ENCODE measurements at places on chromosomes 12 and 14.
A peak's percentile ranks its signal among the peaks of the same experiment; 100 is the strongest.

GRCh38 chr14:97185186-97185585 lies 388.0 kb downstream of the VRK1 start:
- no peak for DNase-seq

DNA sequence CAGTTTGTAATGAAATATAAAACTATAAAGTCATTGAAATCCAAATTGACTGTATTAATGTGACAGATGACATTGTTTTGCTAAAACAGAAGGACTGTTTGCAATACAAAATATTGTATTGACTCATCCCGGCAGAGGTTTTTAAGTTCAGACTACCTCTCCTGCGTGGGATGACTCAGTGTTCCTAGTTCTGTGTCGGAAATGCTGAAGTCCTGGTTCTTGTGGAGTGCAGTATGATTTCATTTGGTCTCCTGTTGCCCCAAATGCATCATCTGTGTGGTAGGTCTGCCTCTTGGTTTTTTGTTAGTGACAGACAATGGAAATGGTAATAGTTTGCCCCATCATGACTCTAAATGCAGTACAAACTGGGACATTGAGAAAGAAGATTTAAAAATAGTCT lies 27.8 kb downstream of the PELI2 start:
- DNase-seq = no peak

DNA sequence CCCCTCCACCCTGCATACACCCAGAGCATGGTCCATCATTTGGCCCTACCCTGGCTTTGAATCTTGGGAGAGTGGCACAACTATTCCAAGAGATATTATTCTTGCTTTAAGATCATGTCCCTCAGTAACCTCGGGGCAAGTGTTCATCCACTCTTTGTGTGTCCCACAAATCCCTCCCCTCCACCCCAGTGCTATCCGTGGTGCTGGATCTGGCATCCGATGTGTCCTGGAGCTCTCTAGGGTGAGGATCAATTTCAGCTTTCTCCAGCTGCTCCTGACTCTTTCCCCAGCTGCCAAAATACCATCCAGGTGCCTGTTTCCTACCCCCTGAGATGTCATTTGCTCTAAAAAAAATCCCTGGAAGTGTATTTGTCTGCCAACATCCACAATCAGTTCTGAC lies 64.8 kb upstream of the CMKLR1 start:
- DNase-seq = no peak

GRCh38 chr12:12254553-12254952 lies 12.3 kb downstream of the LRP6 start:
- DNase-seq = no peak

GRCh38 chr12:75905922-75906321 lies 125.7 kb downstream of the PHLDA1 start:
- no peak for DNase-seq

- DNase-seq = peak; percentile 69
Observed at GRCh38 chr14:73758392-73759182, 44.4 kb upstream of the PNMA1 start.

DNA sequence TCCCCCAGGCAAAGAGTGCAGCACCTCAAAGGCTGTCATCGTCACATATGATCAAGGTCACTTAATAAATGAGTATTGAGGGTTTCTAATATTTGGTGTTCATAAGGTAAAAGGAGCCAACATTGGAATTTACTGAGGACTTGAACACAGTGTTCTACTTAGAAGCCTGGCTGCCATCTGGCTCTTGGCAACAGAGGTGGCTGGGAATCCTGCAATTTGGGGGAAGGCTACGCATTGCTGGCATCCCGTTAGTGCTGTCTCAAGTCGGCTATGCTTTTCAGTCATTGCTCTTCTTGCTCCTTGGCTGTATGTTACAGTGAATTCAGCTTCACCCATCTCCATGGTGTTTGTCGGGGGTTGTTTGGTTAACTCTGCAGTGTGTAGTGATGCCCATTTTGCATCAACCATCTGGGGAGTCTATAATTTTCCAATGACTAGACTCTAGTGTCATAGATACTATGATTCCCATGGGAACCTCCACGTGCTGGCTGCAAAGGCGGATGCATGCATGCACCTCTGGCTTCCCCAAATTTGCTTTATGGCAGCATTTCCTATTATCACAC lies 12.9 kb upstream of the SLC24A4 start:
- no peak for DNase-seq

DNA sequence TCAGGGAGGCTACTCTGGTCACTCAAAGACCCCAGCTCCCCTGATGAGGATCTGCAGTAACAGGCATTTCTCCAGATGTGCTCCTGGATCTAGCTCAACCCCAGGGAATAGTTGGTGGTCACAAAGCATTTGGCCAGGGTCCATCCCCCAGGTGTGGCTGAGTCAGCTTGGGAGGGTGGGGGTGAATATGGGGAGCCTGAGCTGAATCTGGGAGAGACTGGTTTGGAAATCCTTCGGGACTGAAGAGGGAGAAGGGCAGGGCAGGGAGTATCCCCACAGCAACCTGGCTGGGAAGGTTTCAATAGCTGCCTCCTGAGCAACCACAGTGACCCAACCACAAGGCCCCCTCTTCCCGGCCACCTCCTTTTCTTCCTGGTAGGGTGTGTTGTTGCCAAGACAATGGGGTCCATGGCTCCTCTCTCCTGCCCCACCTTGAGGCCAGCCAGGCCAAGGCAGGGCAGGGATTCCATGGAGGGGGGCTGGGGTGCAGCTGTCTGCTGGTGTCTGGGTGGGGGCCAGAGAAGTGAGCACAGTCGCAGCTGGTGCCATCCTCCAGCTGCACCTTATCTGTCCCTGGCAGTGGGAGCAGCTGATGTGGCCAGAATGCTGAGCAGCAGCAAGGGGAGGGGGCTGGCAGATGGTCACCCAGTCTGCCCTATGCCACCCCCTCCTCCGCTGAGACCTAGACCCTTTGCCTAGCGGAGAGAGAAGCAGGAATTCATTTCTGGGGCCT lies 5.5 kb downstream of the ASIC1 start:
- no peak for DNase-seq

DNA sequence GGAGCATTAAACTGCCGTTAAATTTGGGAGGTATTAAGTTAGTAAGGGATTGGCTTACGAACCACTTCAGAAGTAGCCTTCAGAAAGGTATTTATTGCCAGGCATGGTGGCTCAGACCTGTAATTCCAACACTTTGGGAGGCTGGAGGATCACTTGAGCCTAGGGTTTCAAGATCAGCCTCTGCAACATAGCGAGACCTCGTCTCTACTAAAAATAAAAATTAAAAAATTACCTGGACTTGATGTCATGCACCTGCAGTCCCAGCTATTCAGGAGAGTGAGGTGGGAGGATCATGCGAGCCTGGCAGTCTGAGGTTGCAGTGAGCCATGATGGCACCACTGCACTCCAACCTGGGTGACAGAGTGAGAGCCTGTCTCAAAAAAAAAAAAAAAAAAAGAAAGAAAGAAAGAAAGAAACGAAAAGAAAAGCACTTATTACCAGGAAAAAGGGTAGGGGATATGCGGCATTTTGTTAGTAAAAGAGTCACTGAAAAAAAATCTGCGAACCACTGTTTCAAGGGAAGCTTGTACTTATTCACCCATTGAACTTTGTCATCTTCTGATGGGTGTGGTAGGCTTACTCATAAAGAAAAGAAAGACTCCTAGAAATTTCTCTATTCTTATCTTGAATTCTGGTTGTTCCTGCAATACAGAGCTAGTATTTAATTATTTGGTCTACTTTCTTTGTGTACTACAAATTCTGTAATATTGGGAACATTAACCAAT lies 33.6 kb upstream of the PLEKHA5 start:
- no peak for DNase-seq

DNA sequence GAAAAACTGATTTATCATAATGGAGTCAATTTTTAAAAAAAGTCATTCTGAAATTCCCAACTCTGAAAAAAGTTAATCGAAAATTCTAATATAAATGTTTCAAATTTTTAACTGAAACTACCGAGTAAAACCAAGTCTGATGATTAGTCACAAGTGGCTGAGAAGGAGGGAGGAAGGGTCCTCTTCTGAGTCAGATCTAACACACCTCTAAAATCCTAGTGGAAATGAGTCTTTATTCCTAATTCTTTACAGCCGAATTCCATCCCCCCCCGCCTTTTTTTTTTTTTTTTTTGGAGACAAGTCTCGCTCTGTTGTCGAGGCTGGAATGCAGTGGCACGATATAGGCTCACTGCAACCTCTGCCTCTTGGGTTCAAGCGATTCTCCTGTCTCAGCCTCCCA lies 37.9 kb downstream of the RAD9B start:
- no peak for DNase-seq

GRCh38 chr12:96194971-96195844 lies 1.0 kb downstream of the ELK3 start:
- no peak for DNase-seq

- DNase-seq = peak; percentile 28
Observed at GRCh38 chr14:102320033-102320660, 601 bp downstream of the ZNF839 start.

DNA sequence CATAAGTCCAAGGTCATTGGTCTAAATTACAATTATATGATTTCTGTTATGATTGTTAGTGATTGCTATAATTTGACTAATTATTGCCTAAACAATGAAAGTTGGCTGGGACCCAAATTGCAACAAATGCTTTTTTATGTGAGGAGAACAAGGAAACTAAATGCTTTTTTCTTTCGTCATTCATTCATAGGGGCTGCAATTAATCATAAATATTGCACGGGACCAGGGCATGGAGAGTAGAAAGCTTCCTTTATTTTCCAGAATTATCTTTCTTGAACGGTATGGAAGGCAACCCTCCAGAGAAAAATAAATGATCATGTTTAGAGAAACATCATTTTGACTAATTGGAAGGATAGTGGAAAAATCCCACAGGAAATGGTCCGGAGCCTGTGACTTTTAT lies 32.6 kb upstream of the ARHGAP5 start:
- DNase-seq = no peak

GRCh38 chr14:30559638-30560091 lies 707 bp downstream of the G2E3 start:
- DNase-seq = no peak

DNA sequence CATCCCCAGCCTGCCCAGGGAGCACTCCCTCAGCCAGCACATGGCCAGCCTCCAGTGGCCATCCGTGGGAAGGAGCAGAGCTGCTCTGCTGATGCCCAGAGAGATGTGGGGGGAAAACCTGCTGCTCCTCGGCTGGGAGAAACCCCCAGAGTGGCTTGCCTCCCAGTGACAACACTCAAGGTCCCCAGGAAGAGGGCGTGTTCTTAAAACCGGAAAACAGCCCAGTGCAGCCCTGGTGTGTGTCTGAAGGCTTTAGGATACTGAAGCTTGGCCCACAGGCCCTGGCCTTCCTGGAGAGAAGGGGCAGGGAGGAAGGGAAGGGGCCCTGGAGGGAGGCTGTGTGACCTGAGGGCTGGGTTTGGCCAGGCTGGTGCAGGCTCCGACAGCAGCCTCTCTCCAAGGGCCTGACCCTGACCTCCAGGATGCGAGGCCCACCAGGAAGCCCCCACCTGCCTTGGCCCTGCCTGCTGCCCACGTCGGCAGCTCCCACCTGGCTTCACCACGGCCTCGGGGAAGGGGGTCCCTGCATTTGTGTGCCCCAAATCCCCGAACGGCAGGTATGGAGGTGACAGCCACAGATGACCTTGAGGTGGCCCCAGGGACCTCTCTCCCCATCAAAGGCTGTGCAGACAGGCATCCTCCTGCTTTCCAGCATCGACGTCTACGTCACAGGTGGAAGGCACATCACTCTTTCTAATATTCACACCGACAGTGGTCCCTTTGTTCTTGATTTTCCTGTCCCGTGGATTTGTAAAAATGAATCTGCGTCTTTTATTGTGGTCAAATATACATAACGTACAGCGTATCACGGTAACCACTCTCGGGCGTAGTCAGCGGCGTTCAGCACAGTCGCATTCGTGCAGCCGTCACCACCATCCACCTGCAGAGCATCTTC lies 190.0 kb upstream of the C14orf180 start:
- DNase-seq = no peak

DNA sequence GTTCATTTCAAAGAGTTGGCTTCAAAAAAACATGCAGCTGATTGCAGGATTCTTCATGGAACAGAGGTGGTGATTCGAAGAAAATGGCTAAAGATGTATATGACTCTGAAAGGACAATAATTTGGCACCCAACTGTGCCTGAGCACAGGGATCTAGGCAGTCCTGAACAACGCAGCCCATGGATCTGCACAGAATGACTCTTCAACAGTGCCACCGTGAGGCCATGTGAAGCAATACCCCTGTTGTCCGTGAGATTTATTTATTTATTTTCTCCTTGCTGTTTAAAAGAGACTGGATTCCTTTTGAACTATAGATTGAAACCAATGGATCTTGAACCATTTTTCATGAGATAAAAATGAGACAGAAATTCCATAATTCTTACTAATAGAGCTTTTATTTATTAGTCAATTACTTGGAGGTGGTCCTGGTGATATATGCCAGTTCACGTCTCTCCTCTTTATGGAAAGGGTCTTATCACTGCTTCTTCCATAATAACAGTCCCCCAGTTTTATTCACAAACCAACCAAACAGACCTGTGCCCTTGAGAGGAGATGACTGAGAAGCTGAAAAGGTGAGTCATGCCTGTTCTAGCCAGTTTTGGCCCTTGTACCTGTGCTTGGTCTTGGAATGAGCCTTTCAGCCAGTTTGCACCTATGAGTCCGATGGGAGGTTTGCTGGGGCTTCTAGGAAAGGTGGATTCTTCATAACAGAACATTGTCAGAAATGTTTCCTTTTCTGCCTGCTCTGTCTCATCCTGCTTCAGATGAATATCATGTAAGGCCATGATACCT lies 1598.3 kb downstream of the AACS start:
- no peak for DNase-seq

DNA sequence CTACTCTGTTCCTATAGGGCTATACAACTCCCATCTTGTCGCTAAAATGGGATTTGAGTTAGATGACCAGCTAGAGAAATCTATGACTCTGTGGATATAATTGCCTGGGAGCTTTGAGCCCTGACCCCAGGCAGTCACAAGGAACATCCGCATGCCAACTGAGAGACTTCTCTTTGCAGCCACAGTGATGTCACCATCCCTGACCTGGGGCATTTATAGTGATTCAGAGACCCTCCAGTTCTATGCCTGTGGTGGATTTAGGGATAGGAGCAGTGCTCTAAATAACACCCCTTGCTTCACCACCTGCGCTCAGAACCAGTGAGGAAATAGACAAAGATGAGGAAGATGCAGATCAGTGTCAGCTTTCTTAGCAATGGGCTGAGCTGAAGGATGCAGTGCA lies 86.2 kb downstream of the RIN3 start:
- DNase-seq = no peak

DNA sequence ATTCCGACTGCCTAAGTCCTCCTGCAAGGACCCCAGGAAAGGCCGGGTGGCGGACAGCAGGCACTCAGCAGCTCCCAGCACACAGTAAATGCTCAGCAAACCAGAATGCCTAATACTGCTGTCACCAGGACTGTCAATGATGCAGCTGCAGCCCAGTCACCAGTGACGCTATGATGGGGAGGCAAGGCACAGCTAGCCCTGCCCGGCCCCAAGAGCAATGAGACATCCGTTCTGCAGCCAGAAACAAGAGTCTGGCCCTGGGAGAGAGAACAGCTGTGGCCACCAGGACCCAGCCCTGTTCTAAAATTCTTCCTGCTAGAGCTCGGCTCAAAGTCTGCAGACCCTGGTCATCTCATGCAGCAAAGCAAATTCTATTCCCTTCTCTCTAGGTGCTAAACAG lies 69.8 kb downstream of the NCOR2 start:
- DNase-seq = no peak

- no peak for DNase-seq
Observed at GRCh38 chr14:39339003-39339402, 93.2 kb downstream of the FBXO33 start.

Measured in NK-92 treated with Interleukin-12 subunit alpha and Interleukin-12 subunit beta, amount 100 ng/mL, for 24 hours (cell line).